ENCODE measurements at places on chromosomes 7 and 10. TPM values are rescaled to one million over a fixed set of nuclear protein-coding genes. Genes with fewer than 3 reads are reported as not detected.

The RNLS gene
- polyA plus RNA-seq: 3.9 TPM

The MYH16 gene
- not detected for polyA plus RNA-seq

The PNLIP gene
- polyA plus RNA-seq: not detected

The CLDN4 gene
- polyA plus RNA-seq: not detected

The GSTK1 gene
- 547 TPM for polyA plus RNA-seq

The OR2A12 gene
- polyA plus RNA-seq: not detected

The SMKR1 gene
- not detected for polyA plus RNA-seq

The MYPN gene
- not detected for polyA plus RNA-seq

The CRHR2 gene
- not detected for polyA plus RNA-seq

The OR2A5 gene
- not detected for polyA plus RNA-seq

The ARMC10 gene
- polyA plus RNA-seq: 15.4 TPM

The CXCL12 gene
- polyA plus RNA-seq: not detected

The CACNA2D1 gene
- 0.02 TPM for polyA plus RNA-seq

The GRM8 gene
- not detected for polyA plus RNA-seq

The SH2D4B gene
- not detected for polyA plus RNA-seq

The STK31 gene
- polyA plus RNA-seq: not detected

The PLXNA4 gene
- not detected for polyA plus RNA-seq

The SLC35G1 gene
- polyA plus RNA-seq: 0.55 TPM

The EBLN1 gene
- polyA plus RNA-seq: not detected

The CRYGN gene
- not detected for polyA plus RNA-seq

Data from CD14-positive monocyte (primary cell).